Osteocyte (in vitro differentiated cells): ENCODE measurements at places on chromosomes 3 and 15. TPM values are rescaled to one million over a fixed set of nuclear protein-coding genes. Genes with fewer than 3 reads are reported as not detected.
A peak's percentile ranks its signal among the peaks of the same experiment; 100 is the strongest.

DNA sequence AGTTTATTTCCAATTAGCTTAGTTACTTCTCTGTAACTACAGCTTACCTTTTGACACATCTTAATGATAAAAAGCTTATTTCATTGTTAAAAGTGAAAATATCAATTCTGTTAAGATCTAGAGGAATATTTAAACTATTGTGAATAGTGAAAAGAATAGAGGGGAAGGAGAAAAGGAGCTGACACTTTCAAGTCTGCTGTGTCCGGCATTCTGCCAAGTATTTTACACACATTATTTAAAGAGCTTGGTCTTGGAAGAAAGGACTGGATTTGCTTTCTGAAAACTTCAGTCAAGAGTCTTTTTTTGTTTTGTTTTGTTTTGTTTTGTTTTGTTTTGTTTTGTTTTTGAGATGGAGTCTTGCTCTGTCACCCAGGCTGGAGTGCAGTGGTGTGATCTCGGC lies 34.8 kb downstream of the CCDC80 start:
- H3K36me3 ChIP-seq: peaks cover 65% of the 10 kb centered on the region
- H3K4me3 ChIP-seq: no peak overlapping the region
- H3K27me3 ChIP-seq: no peaks in the 10 kb centered on the region
- no peak for DNase-seq
- peak overlapping the region; percentile 94 for H3K27ac ChIP-seq
- H3K4me1 ChIP-seq: peaks cover 29% of the 10 kb centered on the region

DNA sequence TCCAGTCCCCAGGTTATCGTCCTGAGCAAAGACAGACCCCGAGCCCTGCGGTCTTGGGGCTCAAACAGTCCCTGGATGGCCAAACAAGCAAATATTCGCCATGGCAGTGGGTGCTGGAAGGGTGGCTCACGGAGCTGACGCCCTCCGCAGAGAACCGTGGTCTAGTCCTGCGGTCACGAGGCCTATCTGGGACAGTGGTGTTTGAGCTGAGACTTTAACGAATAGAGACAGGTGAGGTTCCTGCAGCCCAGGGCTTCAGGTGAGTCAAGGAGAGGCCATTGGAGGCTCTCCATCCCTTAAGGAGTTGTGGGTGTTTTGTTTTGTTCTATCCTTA lies 399 bp upstream of the SUCLG2 start:
- peak overlapping the region; percentile 79 for H3K4me3 ChIP-seq
- peaks cover 19% of the 10 kb centered on the region for H3K4me1 ChIP-seq
- H3K27me3 ChIP-seq: no peaks in the 10 kb centered on the region
- H3K27ac ChIP-seq: peak overlapping the region; percentile 92
- no peak for DNase-seq
- H3K36me3 ChIP-seq: no peaks in the 10 kb centered on the region

DNA sequence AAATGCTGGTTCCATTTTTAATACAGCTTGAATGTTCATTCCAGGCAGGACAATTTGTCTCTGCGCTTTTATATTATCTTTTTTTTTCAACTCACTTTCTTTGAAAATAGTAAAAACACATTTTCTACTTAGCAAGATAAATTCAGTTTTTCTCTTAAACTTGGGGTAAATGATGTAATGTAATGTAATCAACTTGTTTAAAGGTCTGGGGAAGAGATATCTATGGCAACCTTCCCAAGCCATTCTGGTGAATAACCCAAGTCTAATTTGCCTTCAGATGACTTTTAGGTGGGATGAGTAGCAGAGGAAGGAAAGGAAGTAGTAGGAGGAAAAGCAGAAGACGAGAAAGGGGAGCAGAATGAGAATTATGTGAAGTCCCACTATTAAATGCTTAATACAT lies 335.1 kb downstream of the SV2B start:
- H3K4me3 ChIP-seq: no peak overlapping the region
- no peaks in the 10 kb centered on the region for H3K36me3 ChIP-seq
- H3K4me1 ChIP-seq: no peaks in the 10 kb centered on the region
- H3K27ac ChIP-seq: no peak overlapping the region
- no peaks in the 10 kb centered on the region for H3K27me3 ChIP-seq
- DNase-seq: no peak

- H3K36me3 ChIP-seq: peaks cover 3% of the 10 kb centered on the region
- H3K27me3 ChIP-seq: no peaks in the 10 kb centered on the region
- DNase-seq: no peak
- H3K4me1 ChIP-seq: peaks cover 10% of the 10 kb centered on the region
- H3K4me3 ChIP-seq: no peak overlapping the region
- H3K27ac ChIP-seq: no peak overlapping the region
Observed at GRCh38 chr3:161150001-161150525, 44.9 kb upstream of the B3GALNT1 start.

DNA sequence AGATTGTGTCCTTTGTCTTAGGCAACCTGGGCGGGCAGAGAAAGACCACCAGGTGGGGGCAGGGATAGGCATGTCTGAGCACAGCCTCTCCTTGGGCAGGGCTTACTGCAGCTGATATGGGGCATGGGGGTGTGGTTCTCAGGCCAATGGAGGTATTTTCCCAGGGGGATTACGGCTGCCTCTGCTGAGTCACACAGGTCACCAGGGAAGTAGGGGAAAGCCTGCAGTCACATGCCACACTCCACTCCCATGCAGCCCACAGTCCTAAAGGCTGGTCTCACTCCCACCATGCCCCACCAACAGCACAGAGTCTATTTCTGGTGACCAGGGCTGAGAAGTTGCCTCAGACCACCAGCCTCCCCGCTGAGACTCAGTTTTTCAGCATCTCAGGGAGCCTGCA lies 466.4 kb downstream of the DIPK2A start:
- H3K4me1 ChIP-seq: peaks cover 1% of the 10 kb centered on the region
- DNase-seq: no peak
- no peaks in the 10 kb centered on the region for H3K27me3 ChIP-seq
- H3K4me3 ChIP-seq: no peak overlapping the region
- no peak overlapping the region for H3K27ac ChIP-seq
- H3K36me3 ChIP-seq: no peaks in the 10 kb centered on the region

LSG1 gene
- total RNA-seq: 29.7 and 33.3 TPM in 2 replicates

HRG gene
- not detected in 2 replicates for total RNA-seq
